ENCODE measurements at places on chromosomes 2 and 18.

- no peak for DNase-seq
Measured at GRCh38 chr2:49003201-49003600, 151.1 kb downstream of the FSHR start.

DNA sequence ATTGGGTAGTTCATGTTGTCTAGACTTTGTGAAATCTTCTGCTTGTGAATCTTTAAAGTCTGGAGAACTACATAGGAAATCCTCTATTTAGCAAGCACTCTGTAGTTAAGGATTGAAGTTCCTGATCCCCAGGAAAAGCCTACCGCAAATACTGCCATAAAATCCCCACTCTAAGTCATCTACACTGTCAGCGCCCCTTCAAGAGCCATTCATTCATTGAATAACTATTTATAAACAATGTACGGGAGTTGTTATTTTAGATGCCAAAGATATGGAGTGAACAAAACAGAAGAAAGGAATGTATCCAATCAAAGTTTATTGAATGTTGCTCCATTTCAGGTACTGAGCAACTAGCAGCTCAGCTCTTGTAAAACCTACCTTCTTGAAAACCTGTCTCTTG, 36.5 kb upstream of the SLC39A10 start:
- no peak for DNase-seq

DNA sequence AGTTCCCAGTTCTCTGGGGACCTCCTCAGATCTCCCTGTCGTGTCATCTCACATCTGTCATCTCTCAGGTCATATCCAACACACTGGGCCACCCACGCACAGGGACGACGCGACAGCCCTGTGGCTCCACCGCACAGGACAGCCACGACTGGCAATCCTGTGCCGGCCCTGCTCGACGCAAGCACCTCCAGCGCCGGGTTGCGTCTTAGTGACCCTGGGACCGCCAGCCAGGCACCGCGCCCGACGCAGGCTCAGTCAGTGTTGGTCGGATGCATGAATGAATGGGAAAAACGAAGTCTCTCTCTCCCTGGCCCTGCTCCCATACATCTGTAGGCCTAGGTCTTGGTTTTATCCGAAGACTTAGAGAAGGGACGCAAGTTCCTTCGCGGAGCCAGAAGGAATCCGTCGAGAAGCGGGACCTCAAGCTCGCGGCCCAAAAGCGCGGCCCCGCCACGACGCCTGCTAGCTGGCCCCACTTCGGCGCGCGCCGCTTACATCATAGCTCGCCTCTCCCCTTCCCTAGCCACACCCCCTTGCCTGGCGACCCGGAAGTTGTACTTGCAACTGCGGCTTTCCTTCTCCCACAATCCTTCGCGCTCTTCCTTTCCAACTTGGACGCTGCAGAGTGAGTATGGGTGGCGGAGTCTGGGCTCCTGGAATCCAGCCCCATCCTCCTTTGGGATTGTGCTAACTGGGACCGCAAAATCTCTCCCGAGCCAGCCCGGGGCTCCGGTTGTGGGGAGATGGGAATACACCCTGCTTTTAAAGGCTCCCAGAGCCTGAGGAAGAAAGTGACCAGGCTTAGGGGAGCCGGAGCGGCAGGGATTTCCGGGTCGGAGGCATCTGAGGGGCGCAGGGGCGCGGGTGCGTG, at the start of gene RPL31:
TSS of gene RPL31 (plus strand) at position 599 of the 871 bp plus-strand sequence. CDS start 413 bp downstream, outside the sequence.
- peak; percentile 94 for DNase-seq

DNA sequence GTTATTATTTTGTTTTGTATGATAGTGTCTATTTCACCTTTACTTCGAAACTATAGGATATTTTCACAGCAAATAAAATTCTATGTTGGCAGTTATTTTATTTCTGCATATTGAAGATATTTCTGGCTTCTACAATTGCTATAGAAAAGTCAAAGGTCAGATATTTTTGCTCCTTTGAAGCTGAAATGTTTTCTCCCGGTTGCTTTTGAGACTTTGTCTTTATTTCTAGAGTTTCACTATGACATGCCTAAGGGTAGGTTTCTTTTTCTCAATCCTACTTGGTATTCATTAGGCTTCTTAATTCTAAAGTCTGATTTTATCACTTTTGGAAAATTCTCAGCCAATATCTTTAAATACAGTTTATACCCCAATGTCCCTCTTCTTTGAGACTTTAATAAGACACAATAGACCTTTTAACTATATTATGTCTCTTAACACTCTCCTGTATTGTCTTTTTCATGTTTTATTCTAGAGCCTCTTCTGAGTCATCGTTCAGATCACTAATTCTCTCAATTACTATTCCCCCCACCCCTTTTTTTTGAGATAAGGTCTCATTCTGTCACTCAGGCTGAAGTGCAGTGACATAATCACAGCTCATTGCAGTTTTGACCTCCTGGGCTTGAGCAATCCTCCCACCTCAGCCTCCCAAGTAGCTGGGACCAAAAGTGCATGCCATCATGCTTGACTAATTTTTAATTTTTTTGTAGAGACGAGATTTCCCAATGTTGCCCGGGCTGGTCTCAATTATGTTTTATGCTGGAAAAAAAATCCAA, 50.5 kb downstream of the USP37 start:
- no peak for DNase-seq

- DNase-seq, result no peak
Measured at GRCh38 chr18:59705145-59705544, 7.9 kb upstream of the CCBE1 start.

DNA sequence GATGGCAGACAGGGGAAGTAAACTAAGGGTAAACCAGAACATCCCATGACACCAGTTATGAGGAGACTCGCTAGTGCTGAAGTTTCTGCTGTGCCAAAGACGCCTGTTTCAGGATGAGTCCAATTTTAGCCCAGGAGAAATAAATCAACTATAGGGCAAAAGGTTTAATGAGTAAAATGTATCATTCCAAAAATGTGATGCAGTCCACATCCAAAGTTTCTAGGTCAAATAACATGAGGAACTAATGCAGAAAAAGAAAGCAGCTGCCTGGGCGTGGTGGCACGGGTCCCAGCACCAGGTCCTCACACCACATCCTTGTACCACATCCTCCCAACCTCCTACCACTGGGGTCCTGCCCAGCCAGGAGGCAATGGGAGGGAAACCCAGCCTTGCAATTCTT, 126.9 kb upstream of the CTAGE1 start:
- no peak for DNase-seq

DNA sequence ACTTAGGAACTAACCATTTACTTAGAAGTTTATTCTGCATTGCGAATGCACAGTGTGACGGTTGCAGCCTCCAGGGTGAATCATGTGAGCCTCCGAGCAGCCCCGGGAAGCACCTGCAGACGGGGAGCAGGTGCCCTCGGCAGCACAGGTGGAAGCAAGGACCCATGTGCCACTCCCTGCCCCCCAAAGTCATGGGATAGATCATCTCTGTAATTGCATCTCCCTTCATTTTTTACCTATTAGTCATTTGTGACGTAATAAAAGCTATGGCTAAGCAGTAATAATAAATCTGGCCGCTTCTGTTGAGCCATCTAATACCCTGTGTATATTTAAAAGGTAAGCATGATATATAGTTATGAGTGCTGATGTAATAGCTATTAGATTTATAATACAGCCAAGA, 97.2 kb downstream of the PTGR3 start:
- DNase-seq, result no peak

DNA sequence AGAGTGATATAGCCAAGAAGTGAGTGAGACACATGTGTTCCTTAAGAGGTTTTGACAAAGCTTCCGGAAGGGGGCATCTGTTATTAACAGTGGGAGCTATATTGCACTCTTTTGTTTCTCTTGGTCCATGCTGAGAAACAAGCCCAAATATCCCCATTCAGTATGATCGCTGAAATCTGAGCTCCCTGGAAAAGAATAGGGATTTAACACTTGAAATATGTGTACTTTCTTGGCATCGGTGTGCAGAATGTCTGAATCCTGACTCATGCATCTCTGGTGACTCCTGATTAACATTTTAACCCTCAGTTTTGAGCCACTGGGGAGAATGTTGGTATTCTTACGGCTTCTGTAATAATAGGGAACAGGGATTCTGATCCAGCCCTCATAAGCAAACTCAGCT, 448.1 kb downstream of the TSN start:
- no peak for DNase-seq

- no peak for DNase-seq
Measured at GRCh38 chr18:79373736-79374135, 22.0 kb upstream of the NFATC1 start.

- no peak for DNase-seq
Measured at GRCh38 chr18:13258921-13259320, 40.4 kb downstream of the LDLRAD4 start.

GRCh38 chr2:2899826-2900225, 477.8 kb downstream of the EIPR1 start:
- DNase-seq, result no peak

GRCh38 chr2:216283038-216283900, 89.0 kb downstream of the MARCHF4 start:
- DNase-seq, result no peak

DNA sequence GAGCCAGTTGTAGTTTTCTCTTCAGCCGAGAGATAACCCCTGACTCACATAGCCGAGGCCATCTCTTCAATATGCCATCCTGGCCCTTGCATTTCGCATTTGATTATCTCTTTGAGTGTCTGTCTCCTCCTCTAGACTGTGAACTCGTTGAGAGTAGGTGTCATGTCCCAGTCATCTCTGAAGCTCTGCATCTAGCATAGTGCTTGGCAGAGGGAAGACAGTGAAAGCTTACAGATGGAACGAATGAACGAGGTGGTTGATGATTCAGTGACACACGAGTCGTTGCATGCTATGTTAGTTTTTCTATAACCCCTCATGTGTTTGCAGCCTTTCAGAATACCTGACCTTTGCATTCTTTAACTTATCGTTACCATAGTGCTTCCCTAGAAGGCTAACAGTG, 59.9 kb upstream of the CYRIA start:
- no peak for DNase-seq

DNA sequence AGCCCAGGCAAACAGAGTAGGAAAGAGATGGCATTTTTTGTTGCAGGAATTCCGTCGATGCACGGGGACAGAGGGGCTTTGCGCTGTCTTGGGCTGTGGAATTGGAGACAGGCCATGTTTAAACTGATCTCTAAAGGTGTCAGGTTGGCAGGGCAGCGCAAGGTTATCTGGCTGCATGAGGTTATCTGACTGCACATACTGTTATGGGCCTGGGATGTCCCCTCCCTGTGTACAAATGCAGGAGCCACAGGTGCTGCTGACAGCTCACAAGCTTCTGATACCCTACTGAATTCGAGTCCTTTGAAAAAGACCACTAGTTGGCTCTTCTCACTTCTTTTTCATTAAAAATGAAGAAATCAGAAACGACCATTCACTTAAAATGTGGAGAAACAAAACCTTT, 255.4 kb downstream of the PLCL1 start:
- DNase-seq, result no peak

DNA sequence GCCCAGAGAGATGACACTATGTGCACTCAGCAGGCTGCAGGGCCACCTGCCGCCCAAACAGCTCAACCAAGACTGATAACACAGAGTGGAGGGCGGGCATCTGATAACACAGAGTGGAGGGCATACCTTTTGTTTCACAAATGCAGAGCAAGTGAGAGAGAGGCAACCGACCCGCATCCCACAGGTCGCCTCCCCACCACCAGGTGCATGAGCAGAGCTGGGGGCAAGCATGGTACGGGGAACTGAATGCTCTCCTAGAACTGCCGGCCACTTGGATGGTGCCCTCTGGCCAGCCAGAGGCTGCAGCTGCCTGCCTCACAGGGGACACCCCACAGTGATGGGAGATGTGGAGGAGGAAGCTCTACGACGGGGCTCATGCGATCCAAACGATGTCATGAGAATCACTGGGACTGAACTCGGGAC, 49.5 kb downstream of the ANO7 start:
- no peak for DNase-seq

DNA sequence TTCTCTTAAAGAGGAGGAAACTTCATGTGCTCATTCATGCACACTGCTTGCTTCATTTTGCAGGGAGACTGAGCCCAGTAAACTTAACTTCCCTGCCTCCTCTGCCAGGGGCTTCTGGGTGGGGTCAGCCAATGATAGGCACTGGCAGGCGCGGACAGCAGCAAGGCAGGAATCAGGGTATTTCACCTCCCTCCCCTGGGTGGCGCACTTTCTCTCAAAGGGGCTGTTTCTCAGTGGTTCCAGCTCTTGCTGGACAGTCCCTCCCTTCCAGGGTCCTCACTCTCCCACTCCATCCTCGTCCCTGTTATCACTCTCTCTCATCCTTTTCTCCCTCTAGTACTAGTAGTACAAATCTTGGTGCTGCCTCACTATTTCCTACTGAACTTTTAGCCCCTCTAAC, 320.5 kb upstream of the ZNF521 start:
- DNase-seq, result no peak

- DNase-seq, result no peak
Measured at GRCh38 chr2:124875627-124876244, 850.6 kb downstream of the CNTNAP5 start.

DNA sequence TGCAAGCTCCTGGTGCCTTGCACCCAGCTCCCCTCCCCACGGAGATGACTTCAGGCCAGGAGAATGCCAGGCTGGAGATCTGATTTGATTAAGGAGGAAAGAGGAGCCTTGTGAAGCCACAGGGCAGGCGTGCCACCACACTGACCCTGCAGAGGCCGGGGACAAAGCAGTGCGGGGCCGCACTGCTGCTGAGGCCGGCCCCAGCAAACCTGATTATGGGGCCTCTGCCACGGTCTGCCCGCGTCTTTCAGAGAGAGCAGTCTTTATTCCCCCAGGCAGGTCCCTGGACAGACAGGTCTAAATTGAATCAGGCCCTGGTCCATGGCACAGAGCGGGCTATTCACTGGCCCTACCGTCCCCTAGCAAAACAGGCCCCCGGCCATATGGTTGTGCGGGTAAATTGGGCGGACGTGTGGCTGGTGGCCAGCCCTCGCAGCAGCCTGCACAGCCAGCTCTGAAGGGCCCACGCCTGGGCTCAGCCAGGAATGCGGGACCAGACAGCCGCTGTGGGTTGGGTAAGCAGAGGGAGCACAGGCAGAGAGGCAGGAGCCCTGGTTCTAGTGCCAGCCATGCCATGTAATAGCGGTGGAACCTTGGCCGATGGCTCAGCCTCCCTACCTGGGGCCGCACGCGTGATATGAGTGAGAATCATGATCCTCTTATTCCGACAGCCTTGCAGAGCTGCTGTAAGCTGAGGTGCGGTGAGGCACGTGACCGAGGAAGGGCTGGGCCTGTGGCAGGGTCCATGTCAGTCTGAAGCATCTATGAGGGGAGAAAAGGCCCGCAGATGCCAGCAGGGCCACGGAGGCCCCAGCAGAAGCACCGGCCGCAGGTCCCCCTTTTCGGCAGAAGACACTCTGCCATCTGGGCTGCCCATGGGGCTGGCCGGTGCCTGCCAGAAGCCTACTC, 97.3 kb upstream of the MYCN start:
- DNase-seq, result no peak

- DNase-seq, result no peak
Measured at GRCh38 chr2:147696426-147696825, 148.4 kb upstream of the ACVR2A start.

All from mesothelial cell of epicardium (in vitro differentiated cells).